ENCODE measurements at places on chromosomes 2 and 18.

DNA sequence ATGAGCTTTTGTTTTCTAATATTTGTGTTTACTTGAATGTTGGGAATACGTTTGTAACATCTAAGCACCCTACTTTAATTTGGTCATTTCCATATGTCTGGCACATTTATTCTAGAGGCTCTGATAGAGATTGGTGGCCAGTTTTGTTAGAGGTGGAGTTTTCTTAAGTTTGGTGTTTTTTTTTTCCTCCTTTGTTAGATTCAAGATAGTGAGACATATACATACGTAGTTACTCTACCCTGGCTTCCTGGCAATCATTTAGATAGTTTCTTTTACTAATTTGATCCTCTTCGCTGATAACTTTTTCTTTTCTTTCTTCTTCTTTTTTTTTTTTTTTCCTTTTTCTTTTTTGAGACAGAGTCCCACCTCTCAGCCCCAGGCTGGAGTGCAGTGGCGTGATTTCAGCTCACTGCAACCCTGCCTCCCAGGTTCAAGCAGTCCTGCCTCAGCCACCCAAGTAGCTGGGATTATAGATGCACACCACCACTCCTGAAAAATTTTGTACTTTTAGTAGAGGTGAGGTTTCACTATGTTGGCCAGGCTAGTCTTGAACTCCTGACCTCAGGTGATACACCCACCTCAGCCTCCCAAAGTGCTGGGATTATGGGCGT lies 26.6 kb downstream of the SMCHD1 start:
- DNase-seq = no peak

GRCh38 chr2:187775651-187776050 lies 221.4 kb upstream of the TFPI start:
- DNase-seq = no peak

GRCh38 chr2:80643598-80643997 lies 339.0 kb upstream of the LRRTM1 start:
- DNase-seq = no peak

GRCh38 chr2:238938401-238939055 lies 90.6 kb downstream of the TWIST2 start:
- no peak for DNase-seq

GRCh38 chr2:79235135-79235534 lies 75.6 kb upstream of the REG3A start:
- peak; percentile 27 for DNase-seq

GRCh38 chr2:41759880-41760279 lies 287.9 kb upstream of the PKDCC start:
- DNase-seq = no peak

DNA sequence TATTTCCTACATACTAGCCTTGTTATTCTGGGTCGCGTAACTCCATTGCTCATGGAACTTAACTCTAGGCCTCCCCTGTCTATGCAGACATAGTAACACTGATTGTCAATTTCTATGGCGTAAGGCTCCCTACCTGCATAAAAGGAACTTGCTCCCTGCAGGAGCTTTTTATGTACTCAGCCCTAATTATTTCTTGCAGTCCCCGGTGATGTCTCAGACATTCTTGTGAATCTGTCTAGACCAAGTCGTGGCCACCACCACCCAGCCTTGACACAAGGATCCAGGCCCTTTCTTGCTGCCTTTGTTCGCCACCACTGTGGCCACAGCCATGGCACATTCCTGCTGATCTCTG lies 189.5 kb upstream of the CTAGE1 start:
- DNase-seq = no peak

DNA sequence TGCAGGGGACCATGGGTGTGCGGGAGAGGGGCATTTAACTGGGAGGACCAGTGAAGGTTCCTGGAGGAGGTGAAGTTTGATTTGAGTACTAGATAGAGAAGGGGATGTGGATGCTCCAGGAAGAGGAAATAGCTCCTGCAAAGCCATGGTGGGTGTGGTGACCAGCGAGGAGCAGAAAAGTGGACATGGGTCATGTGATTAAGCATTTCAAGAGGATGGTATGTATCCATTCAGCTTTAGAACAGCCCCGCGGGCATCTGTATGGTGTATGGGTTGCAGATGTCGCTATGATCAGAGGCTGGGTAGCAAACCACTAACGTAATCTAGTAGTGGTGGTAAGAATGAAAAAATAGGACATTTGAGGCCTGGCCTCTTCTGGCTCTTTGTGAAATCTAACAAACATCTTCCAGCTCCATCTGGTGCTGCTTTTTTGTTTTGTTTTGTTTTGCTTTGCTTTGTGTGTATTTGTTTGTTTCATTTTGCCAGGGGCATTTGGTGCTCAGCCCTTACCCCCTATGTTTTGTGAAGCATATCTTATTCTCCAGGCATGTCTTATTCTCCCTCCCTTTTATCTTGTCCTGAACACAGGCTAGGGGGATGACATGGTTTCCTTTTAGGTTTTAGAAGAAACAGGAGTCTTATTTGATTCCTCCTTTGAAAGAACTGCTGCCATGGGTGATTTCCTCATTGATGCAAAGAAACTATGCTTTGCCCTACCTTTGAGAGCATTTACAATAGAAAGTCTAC lies 226.1 kb downstream of the LRRTM1 start:
- no peak for DNase-seq

GRCh38 chr18:12640881-12641200 lies 17.1 kb downstream of the SPIRE1 start:
- no peak for DNase-seq

DNA sequence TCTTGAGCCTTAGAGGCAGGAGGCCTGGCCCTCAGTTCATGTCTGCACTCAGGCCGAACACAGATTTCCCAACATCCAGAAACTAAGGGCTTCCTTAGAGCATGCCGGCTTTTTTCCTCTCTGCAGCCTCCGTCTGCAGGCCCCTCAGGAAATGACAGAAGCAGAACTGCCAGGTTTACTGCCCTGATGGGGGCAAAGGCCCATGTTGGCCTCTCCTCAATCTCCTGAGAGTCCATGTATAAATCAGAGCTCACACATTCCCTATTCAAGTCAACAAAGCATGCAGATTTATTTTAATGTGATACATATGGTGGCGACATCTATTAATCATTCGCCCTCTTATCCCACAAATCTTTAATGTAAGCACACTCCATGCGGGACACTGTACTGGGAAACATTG lies 475.6 kb upstream of the HS6ST1 start:
- DNase-seq = no peak
